Activated T-helper 2 cell treated with anti-CD3 and anti-CD28 coated beads, Interferon-gamma antibody, Interleukin-2, Interleukin-4, amounts not matched to agents 10 μg/mL and 5 μg/mL and 100 μg/mL, durations not matched to agents 14 hours and 24 hours and 36 hours (primary cell): ENCODE measurements at places on chromosomes 3 and 15. TPM values are rescaled to one million over a fixed set of nuclear protein-coding genes. Genes with fewer than 3 reads are reported as not detected.

Gene LXN
- total RNA-seq: 25.8 and 27.2 TPM in 2 replicates

Gene TM4SF18
- total RNA-seq: not detected in 2 replicates

Gene WNT5A
- total RNA-seq: 0.05 TPM in 2 replicates

Gene COL8A1
- not detected in 2 replicates for total RNA-seq

Gene P2RY1
- 1.7 and 2.1 TPM in 2 replicates for total RNA-seq

Gene CSPG4
- 0.02 TPM in 1 of 2 replicates, not detected in the other for total RNA-seq

Gene GASK1A
- not detected in 2 replicates for total RNA-seq

Gene C3orf38
- total RNA-seq: 23.1 and 25.4 TPM in 2 replicates

Gene PPARG
- 40.1 and 43.6 TPM in 2 replicates for total RNA-seq

Gene JAGN1
- total RNA-seq: 31.7 and 33.3 TPM in 2 replicates

Gene CACNA2D2
- total RNA-seq: 0.46 and 0.59 TPM in 2 replicates

DNA sequence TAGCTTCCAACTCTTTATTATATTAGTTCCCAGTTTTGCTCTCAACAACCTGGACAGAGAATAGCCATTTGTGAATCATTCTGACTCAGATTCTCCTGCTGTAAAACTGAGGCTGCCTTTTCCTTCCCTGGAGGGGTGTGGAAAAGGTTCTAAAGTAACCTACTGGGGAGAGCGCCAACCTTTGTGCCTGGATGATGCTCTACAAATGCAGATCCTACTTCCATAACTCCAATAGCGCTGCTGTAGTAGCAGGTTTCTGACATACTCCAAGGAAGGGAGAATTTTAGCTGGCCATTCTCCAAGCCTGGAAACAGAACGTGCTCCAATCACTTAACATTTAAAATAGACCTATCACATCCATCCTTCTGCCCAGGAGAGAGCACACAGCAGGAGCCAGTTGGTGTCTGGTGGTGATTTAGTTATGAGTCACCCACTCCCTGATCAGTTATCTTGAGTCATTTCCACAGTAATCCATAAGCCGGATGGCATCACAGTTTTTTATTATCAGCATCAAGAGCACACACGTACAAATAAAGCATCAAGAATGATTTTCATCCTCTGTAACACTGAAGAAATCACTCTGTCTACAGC lies 38.3 kb downstream of the MYH15 start:
- DNase-seq: no peak

GRCh38 chr3:131009698-131010097 lies 16.9 kb downstream of the ASTE1 start:
- no peak for DNase-seq

- no peak for DNase-seq
Observed at GRCh38 chr15:62782071-62782841, 260.3 kb upstream of the TPM1 start.

- DNase-seq: no peak
Observed at GRCh38 chr3:76866729-76867408, 173.0 kb upstream of the ROBO2 start.

GRCh38 chr3:13673207-13673606 lies 124.3 kb downstream of the FBLN2 start:
- no peak for DNase-seq

- no peak for DNase-seq
Observed at GRCh38 chr15:56369234-56369633, 4.0 kb downstream of the TEX9 start.

DNA sequence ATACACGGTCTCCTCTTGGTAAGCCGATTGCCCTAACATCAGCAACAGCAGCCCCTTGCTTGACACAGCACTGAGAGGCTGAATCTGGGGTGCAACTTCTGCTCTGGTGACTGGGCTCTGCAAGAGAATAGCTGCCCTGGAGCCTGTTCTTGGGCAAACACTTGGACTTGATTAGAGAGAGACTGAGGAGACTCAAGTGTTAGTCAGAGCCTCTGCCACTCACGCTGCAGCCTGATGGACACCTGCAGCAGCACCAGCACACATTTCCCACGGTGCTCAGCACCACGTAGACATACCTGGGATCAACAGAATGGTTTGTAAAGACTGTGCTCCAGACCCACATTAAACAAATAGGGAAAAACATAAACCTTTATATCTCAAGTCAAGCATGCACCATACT lies 35.8 kb upstream of the UMPS start:
- no peak for DNase-seq

DNA sequence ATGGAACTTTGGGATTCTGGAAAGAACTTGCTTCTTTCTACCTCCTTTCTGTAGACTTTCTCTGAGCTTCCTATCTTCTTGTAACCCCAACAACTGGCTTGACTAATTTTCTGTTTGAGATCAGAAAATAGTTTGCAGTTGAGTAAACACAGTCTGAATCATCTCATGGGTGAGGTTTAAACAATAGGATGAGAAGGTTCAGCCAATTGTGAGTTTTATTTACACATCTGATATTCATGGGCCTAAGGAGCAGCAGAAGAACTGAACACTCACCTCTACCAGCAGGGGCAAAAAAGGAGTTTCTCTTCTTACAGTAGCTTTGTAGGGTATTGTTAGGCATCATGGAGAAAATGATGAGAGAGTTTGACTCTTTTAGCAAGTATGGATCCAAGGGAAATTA lies 54.2 kb downstream of the DTWD1 start:
- DNase-seq: no peak

DNA sequence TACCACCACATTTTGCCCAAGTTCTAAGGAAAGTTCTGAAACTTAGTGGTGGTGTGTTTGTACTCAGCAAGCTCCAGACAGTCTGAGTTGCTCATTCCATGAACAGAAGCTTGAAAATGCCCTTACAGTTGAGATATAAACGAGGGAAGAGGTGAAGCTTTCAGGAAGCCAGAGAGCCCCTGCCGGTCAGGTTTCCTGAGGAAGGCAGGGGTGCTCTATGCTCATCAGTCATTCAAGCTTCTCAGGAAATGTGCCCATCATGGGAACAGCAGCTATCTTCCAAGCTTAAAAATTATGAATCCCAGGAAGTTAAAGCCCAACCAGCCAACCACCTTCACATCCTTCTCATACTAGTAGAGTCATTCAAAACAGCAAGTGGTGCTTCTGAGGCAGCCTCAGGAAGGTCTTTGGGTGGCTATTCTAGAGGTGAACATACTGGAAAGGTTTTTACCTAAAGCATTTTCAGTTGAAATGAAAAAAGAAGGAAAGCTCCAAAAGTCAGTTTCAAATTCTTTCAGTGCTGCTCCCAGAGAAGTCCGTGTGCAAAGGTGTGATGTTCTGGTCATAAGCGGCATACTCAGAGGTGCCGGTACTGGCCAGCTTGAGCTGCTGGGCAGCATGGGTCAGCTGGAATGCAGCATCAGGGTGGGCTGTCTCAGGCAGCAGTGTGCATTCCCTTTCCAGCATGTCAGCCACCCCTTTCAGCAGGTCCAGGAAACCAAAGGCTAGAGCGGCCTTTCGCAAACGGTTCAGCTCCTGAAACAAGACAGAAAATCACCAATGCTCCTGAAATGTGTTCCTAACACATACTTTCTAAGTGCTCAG lies 31.8 kb downstream of the INTS14 start:
- DNase-seq: no peak

GRCh38 chr3:46068501-46068900 lies 41.2 kb upstream of the XCR1 start:
- DNase-seq: no peak

- DNase-seq: no peak
Observed at GRCh38 chr3:119534296-119534695, 25.1 kb downstream of the CD80 start.

- no peak for DNase-seq
Observed at GRCh38 chr15:45089712-45090373, 24.1 kb downstream of the DUOX2 start.

GRCh38 chr15:69854521-69855181 lies 243.1 kb downstream of the TLE3 start:
- no peak for DNase-seq

DNA sequence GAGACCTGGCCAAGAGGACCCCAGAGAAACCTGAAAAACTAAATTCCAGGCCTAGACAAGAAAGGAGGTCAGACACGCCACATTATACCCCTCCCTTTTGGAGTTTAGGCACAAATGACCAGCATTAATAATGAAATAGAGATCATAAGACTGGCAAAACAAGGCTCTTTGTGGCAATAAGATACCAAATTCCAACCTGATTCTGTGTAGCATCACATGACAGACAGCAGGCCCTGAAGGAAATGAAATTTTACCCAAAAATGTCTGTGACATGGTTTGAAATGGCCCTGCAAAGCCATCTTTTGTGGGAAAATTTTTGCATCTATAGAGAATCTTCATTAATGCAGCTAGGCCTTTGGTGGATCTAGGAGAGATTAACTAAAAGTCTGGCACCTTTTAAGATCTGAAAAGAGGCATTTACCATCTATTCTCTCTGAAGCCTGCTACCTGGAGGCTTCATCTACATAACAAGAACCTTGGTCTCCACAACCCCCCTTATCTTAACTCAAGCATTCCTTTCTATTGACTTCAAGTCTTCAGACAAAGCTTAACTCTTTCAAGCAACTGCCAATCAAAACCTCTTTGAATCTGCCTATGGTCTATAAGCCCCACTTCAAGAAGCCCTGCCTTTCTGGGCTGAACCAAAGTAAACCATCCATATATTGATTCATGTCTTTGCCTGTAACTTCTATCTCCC lies 8.0 kb downstream of the FAM174B start:
- DNase-seq: no peak

- no peak for DNase-seq
Observed at GRCh38 chr15:79154483-79155135, 64.0 kb upstream of the RASGRF1 start.

DNA sequence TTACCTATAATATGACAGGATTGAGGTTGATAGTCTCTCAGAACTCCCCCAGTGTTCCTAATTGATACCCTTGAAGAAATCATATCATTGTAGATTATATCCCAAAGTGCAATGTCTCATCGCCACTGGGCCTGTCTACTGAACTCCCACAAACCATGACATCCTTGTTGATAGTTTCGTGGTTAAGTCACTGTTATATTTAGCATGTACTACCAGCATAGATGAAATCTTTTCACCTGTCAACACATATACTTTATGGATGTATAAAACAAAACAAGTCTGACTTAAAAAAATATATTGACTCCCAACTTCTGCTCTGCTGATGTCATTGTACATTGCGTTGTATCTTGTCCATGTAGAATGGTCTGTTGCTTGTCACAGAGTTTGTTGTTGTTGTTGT lies 128.1 kb downstream of the IQCH start:
- DNase-seq: no peak

DNA sequence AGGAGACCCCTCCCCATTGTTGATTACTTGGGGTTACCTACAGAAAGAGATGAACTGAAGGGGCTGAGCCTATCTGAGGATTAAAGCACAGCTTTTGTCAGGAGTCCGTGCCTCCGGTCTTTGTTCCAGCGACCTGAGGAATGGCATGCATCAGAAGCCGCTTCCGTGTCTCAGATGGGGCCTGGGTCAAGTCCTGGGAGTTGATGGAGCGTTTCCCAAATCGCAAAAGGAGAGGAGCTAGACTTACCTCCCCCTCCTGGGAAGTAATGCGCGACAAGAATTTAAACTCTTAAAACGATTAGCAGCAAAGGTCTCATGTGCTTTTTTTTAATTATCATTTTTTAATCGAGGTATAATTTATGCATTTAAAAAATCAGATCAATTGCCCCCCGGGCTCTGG lies 983 bp upstream of the ALDH1A3 start:
- DNase-seq: no peak

GRCh38 chr15:101647251-101647650 lies 4.9 kb downstream of the TM2D3 start:
- DNase-seq: no peak

- DNase-seq: no peak
Observed at GRCh38 chr15:59532770-59533379, 78.7 kb upstream of the GCNT3 start.
